ENCODE measurements at places on chromosomes 16 and 17.

GRCh38 chr16:58440131-58440530, 47.9 kb downstream of the GINS3 start:
- no peak for DNase-seq

DNA sequence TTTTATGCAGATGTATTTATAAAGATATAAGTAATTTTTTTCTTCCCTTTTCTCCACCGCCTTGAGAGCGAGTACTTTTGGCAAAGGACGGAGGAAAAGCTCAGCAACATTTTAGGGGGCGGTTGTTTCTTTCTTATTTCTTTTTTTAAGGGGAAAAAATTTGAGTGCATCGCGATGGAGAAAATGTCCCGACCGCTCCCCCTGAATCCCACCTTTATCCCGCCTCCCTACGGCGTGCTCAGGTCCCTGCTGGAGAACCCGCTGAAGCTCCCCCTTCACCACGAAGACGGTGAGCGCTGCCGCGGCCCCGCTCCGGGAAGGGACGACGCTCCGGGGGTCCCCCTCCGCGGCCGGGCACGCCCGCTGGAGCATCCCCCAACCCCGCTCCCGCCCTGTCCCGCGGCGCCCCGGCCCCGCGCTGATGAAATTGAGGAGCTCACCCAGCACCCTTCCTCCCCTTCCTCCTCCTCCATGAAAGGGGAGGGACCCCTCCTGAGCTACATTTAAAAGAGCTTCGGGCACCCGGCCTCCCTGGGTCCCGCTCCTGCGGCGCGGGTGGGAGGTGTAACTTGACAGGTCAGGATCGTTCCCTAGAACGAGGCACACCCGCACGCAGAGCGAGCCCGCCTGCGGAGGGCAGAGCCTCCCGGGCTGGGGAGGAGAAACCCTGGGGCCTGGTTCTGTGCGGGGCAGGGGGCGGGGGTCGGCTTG, 706 bp downstream of the HLF start:
- no peak for DNase-seq

DNA sequence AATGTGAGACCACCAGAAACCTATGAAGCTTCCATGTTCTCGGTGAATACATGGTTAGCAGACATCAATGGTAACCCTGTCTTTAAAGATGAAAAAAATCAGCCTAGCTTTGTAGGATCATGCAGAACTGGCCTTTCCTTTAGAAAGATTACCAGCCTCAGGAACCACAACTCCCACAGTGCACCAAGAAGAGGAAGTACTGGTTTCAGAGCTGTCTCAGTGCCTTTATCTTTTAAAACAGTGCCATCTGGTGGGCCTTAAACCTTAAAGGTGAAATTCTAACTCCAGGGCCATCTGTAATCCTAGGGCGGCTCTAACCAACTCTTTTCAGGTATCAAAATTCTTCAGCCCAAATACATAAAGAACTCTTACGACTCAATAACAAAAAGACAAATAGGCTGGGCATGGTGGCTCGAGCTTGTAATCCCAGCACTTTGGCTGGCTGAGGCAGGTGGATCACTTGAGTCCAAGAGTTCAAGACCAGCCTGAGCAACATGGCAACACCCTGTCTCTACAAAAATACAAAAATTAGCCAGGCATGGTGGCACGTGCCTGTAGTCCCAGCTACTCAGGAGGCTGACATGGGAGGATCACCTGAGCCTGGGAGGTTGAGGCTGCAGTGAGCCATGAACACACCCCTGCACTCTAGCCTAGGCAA, 5.4 kb downstream of the ATPAF2 start:
- DNase-seq, result no peak

- DNase-seq, result no peak
Measured at GRCh38 chr17:10547351-10547750, 2.1 kb downstream of the MYH2 start.

DNA sequence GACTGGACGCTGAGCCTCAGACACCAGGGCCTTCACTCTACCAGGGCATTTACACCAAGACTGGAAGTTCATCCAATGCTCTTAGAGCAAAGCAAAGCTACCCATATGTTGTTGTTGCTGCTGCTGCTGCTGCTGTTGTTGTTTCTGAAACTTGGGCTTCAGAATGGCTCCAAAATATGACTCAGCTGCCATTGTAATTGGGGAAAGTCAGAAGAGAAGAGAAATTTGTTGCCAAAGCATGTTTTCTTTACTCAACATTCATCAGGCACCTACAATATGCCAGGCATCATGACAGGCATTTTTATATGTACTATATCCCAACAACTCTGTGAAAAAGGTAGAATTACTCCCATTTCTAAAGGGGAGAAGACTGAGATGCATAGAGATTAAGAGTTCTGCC, 11.9 kb downstream of the KRT32 start:
- DNase-seq, result no peak

- no peak for DNase-seq
Measured at GRCh38 chr16:70157105-70157476, 16.5 kb upstream of the CLEC18C start.

GRCh38 chr17:11922638-11923037, 74.6 kb downstream of the ZNF18 start:
- DNase-seq, result no peak

- DNase-seq, result no peak
Measured at GRCh38 chr16:30358990-30359870, 4.1 kb upstream of the CD2BP2 start.

- DNase-seq, result no peak
Measured at GRCh38 chr17:227946-228615, 46.6 kb upstream of the DOC2B start.

- DNase-seq, result no peak
Measured at GRCh38 chr17:55687037-55687436, 35.6 kb downstream of the TMEM100 start.

- DNase-seq, result no peak
Measured at GRCh38 chr16:75627851-75628250, 4.8 kb upstream of the ADAT1 start.

DNA sequence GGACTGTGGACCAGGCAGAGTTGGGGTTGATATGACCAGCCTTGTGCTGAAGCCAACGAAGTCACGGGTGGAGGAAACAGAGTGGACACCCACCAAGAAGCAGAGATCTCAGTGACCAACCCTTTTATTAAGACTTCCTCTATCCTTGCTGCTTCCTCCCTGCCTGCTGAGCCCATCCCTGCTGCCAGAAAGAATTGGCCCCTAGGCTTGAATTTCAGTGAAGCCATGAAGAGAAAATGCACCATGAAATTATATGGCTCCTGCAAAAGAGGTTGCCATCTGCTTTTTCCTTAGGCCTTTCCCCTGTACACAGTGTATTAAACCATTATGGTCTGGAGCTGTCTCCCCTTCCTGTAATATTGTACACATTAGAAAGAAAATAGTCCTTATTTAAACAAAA, 246.7 kb downstream of the HS3ST3B1 start:
- DNase-seq, result no peak

- no peak for DNase-seq
Measured at GRCh38 chr16:12009922-12010321, 33.4 kb downstream of the SNX29 start.

DNA sequence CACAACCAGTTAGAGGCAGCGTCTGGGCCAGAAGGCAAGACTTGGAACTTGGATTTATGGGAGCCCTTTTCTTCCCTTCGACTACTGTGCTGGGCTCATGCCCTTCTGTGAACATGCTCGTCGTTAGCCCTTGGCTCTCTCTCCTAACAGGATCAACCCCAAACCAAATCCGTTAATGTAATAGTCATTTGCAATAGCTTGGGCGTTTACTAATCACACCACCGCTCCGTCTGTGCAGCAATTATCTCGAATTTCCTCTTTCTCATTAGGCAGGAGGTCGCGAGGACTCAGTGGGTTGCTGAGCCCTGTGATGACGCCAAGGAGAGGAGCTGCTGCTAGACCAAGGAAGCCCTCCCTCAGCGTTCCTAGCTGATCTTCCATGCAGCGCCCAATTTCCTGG, 114.7 kb downstream of the ENGASE start:
- DNase-seq, result no peak

GRCh38 chr17:27341041-27341471, 47.1 kb downstream of the WSB1 start:
- DNase-seq, result no peak

GRCh38 chr16:471353-472198, 46.1 kb downstream of the RAB11FIP3 start:
- no peak for DNase-seq

GRCh38 chr17:50837980-50838954, 2.9 kb downstream of the WFIKKN2 start:
- no peak for DNase-seq

All from stimulated activated CD4-positive, alpha-beta T cell treated with anti-CD3 and anti-CD28 coated beads, Interleukin-1b, Interleukin-23, amount 100 ng/mL, for 1 hour (primary cell).